ENCODE measurements at places on chromosomes 7 and 10.
A peak's percentile ranks its signal among the peaks of the same experiment; 100 is the strongest.

DNA sequence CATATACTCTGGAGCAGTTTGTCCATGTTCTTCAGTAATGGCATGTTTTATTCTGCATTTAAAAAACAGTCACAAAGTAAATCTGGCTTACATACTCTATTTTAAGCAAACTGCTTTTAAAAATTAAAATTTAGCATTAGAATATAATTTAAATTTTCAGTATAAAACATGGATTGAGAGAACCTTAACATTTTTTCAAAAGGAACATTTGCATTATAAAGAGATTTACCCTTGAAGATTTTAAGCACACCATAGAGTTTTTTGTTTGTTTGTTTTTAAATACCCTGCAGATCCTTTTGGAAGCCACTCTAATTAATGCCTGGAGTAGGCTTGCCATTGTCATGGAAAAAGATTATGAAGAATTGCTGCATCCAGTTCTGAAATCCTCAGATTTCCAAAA, 70.4 kb downstream of the ZNRF2 start:
- H3K4me3 ChIP-seq: no peak overlapping the region
- H3K36me3 ChIP-seq: peaks cover 8% of the 10 kb centered on the region
- DNase-seq: no peak
- no peak overlapping the region for H3K27ac ChIP-seq
- peaks cover 5% of the 10 kb centered on the region for H3K4me1 ChIP-seq

- H3K36me3 ChIP-seq: no peaks in the 10 kb centered on the region
- H3K27me3 ChIP-seq: no peaks in the 10 kb centered on the region
- peak; percentile 73 for DNase-seq
- H3K27ac ChIP-seq: peak overlapping the region; percentile 95
Measured at GRCh38 chr7:75740846-75741497, 2.2 kb upstream of the HIP1 start.

GRCh38 chr7:132773527-132773956, 197.3 kb upstream of the PLXNA4 start:
- H3K4me1 ChIP-seq: no peaks in the 10 kb centered on the region
- DNase-seq: no peak
- H3K27me3 ChIP-seq: peaks cover 3% of the 10 kb centered on the region
- H3K36me3 ChIP-seq: no peaks in the 10 kb centered on the region

- no peaks in the 10 kb centered on the region for H3K27me3 ChIP-seq
- DNase-seq: no peak
- peaks cover 6% of the 10 kb centered on the region for H3K4me1 ChIP-seq
Measured at GRCh38 chr7:24135003-24135817, 148.8 kb upstream of the NPY start.

DNA sequence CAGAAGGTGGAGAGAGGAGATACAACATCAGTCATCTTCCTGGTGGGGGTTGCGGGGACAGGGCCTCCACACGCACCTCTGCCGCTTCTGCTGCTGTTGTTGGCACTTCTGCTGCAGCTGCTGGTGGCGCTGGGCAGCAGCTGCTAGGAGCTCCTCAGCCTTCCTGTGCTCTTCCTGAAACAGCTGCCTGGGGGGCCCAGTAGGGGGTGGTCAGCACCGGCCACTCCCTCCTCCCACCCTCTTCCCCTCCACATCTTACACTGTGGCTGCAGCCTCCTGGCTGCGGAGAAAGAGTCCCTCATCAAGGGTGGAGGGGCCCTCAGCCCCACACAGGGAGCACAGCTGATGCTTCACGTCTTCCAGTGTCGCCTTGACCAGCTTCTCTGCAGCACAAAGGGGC, 9.9 kb downstream of the SYCE1 start:
- no peaks in the 10 kb centered on the region for H3K4me1 ChIP-seq
- H3K27ac ChIP-seq: no peak overlapping the region
- H3K27me3 ChIP-seq: no peaks in the 10 kb centered on the region
- H3K4me3 ChIP-seq: no peak overlapping the region

DNA sequence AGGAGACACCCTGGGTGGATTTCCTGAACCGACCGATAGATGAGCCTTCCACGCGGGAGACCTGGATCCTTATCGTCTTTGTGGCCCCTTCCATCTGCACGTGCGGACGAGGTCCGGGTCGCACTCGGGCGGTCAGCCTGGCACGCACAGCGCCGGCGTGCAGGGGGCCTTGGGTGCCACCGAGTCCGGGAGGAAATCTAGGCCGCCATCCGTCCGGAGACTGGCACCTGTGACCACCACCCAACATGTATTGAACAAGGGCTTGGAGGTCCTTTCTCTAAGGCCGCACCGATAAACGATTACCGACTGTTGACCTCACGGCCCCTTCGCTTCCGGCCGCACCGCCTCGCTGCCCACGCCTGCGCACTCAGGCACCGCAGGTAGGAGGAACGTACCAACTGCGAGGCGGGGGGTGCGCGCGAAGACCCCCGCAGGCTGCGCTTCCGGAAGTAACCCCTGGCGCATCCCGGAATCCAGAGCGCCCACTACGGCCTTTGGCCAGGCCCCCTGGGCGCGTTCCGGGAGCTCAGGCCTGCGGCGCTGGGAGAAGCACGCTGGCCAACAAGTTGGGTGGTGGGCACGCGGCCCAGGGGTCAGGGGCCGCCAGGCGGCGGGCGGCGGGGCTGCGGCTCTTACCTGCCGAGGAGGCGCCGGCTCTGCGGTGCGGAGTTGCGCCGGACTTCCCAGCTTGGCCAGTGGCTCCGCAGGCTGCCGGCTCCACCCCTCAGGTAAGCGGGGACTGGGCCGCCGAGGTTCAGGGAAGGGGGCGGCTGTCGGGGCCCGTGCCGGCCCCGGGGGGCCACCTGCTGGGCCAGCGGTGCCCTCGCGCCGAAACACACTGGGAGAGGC, at the start of the genes ACTR3C and LRRC61:
ACTR3C (minus strand) TSS at position 713 of the 849 bp plus-strand sequence. CDS start 28,249 bp downstream, outside the sequence.
LRRC61 (plus strand) TSS at position 523 of the 849 bp plus-strand sequence. CDS start 13,507 bp downstream, outside the sequence.
- no peaks in the 10 kb centered on the region for H3K36me3 ChIP-seq
- peak within 1 kb of the TSS; percentile 82 for H3K27ac ChIP-seq
- peaks cover 34% of the 10 kb centered on the region for H3K4me1 ChIP-seq
- peak within 1 kb of the TSS; percentile 94 for H3K4me3 ChIP-seq
- peak; percentile 79 for DNase-seq

DNA sequence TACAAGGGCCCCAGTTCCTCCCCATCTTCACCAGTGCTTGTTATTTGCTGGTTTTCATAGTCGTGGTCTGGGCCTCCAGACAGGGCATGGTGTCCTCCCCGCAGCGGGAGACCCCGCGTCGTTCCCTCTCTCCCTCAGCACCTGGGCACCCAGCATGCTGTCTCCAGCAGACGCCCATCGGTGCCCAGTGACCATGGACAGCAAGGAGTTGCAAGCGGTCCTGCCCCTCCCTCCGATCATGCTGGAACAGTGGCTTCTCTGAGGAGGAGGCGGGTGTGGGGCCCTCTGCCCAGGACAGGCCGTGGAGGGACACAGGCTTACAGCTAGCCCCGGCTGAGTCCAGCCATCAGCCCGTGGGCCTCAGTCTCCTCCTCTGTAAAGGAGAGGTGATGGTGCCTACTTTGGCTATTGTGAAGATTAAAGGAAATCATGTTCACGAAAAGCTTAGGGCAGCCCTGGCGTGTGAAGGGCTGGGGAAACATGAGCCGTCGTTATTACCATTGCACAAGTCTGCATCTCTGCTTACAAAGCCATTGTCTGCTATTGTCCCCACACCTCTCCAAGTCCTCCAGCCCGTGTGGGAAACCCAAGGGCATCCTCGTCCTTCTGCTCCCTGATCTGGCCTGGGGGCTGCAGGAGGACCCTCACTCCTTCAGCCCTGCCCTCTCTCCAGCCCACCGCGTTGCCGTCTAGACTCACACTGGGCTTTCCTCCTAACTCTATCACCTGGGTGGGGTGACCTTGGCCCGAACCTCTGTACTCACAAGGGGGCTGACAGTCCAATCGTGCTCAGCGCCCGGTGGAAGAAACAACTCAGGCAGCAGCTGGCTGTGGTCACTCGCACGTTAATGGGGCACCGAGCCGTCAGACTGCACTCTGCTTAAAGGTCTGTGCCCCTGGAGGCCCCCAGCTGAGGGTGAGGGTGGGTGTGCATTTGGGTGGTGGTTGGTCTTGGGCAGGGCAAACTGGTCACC, 29.9 kb downstream of the EN2 start:
- H3K36me3 ChIP-seq: no peaks in the 10 kb centered on the region
- H3K4me1 ChIP-seq: peaks cover 32% of the 10 kb centered on the region
- no peak overlapping the region for H3K4me3 ChIP-seq
- peaks cover 31% of the 10 kb centered on the region for H3K27me3 ChIP-seq

GRCh38 chr7:116948934-116949333, 4.4 kb upstream of the ST7 start:
- H3K27me3 ChIP-seq: no peaks in the 10 kb centered on the region
- no peak overlapping the region for H3K4me3 ChIP-seq

GRCh38 chr10:113517165-113517900, 35.5 kb upstream of the HABP2 start:
- DNase-seq: no peak
- H3K27me3 ChIP-seq: no peaks in the 10 kb centered on the region
- H3K36me3 ChIP-seq: no peaks in the 10 kb centered on the region
- H3K4me3 ChIP-seq: no peak overlapping the region
- no peaks in the 10 kb centered on the region for H3K4me1 ChIP-seq

- peak; percentile 73 for DNase-seq
- H3K36me3 ChIP-seq: no peaks in the 10 kb centered on the region
- H3K4me1 ChIP-seq: peaks cover 7% of the 10 kb centered on the region
Measured at GRCh38 chr7:25259487-25260243, 31.4 kb upstream of the NPVF start.

- no peaks in the 10 kb centered on the region for H3K4me1 ChIP-seq
- no peak overlapping the region for H3K27ac ChIP-seq
- no peaks in the 10 kb centered on the region for H3K36me3 ChIP-seq
Measured at GRCh38 chr7:117094457-117094856, 141.2 kb downstream of the ST7 start.

Data from B cell (primary cell).